ENCODE measurements at places on chromosomes 2 and 18.

- peak; percentile 26 for DNase-seq
Observed at GRCh38 chr2:168336786-168337388, 89.5 kb upstream of the STK39 start.

- DNase-seq, result no peak
Observed at GRCh38 chr2:233450864-233451575, 96.7 kb downstream of the DGKD start.

- DNase-seq, result no peak
Observed at GRCh38 chr2:238586931-238587775, 160.4 kb downstream of the ASB1 start.

- no peak for DNase-seq
Observed at GRCh38 chr2:226794751-226795171, 4.9 kb downstream of the IRS1 start.

- DNase-seq, result no peak
Observed at GRCh38 chr2:241573741-241574140, 15.2 kb downstream of the BOK start.

DNA sequence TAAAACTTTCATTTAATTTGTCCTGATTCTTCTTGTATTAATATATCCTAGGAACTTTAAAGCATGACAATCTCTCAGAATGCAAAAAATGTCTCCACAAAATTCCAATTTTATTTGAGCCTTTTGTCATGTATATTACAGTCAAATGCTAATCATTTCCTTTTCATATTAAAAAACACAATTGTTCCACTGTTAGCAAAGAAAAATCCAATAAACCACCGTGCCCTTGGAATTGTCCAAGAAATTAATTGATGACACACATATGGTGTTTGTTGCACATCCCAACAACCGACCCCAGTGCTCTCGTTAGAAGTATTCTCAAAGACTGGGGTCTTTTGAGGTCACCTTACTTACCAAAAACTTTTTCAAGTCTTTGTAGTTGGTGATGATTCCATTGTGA, 28.1 kb downstream of the GFPT1 start:
- no peak for DNase-seq

DNA sequence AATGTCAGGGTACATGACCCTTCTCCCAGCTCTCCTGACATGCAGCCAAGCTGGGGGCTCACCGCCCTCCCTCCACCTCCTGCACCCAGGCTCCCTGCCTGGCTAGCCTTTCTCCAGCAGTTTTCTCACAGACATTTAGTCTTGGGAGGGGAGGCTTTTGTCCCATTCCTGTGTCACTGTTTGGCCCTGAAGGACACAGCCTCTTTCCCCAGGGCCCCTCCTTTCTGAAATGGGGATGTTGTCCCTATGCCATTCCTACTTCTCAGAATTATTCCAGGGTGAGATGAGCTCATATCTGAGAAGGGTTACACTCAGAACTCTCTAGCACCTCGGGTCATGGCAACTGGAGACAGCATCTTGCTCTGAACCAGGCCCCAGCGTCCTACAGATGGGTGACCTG, 47.3 kb upstream of the MRPL33 start:
- no peak for DNase-seq

DNA sequence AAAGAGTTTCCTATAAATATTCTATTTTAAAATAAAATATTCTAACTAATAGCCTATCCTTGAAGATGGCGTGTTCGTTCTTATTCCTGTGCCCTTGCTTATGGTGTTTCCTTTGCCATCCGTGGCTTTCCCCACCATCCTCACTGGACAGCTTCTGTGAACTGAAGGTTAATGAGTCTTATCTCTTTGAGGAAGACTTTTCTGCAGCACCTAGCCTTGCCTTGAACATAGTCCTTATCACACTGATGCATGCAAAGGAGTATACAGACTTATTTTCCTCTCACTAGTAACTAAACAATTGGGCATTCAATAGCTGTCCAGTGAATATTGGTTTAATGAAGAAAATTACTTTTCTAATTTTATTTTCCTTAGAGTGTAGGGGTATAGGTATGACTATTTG, 88.1 kb downstream of the GULP1 start:
- DNase-seq, result no peak

DNA sequence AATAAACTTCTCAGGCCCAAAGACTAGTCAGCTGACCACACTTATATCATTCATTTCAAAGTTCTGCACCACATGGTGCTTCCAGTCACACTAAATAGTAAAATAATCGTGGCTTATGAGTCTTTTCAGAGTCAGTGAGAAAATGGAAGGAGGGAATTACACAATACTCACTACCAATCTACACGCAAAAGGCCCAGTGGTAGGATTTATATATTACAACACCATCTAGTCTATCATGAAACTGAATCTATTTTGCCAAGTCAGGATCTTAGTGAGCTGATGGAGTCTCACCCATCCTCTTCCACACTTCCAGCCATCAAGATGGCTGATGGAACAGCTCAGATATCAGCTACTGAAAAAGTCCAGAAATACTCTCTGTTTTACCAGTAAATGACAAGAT, 21.9 kb downstream of the INO80D start:
- no peak for DNase-seq

GRCh38 chr2:95278051-95278471, 3.8 kb downstream of the PROM2 start:
- no peak for DNase-seq

GRCh38 chr2:121075641-121076497, 209.1 kb downstream of the TFCP2L1 start:
- no peak for DNase-seq

- no peak for DNase-seq
Observed at GRCh38 chr2:99285526-99285925, 15.5 kb downstream of the LYG1 start.

DNA sequence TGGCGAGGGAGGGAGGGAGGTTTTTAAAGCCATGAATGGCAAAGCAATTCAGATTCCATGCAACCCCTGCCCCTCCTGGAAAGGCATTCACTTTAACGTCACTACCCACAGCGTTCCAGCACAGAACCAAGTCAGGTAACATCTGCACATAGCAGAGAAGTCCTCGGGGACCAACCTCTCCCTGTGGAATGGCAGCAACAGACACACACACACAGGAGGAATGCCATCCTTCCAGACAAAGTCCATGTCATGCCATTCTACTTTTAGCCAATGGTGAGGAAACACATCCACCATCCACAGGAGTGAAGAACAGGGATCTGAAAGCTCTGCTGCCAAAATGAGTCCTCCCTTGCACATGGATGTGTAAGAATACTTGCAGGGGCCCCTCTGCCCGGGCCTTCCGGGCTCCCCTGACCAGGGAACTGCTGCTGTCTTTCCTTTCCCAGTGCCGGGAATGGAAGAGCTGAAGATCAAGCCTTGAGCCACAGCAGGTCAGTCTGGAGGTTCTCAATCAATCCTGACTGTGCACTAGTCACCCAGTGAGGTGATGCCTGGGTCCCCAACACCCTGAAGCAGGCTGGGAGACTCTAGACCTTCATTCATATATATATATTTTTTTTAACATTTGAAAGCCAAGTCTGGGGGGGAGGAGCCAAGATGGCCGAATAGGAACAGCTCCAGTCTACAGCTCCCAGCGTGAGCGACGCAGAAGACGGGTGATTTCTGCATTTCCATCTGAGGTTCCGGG, 63.7 kb downstream of the UXS1 start:
- DNase-seq, result no peak

GRCh38 chr2:145055651-145056050, 535.7 kb upstream of the ZEB2 start:
- no peak for DNase-seq

DNA sequence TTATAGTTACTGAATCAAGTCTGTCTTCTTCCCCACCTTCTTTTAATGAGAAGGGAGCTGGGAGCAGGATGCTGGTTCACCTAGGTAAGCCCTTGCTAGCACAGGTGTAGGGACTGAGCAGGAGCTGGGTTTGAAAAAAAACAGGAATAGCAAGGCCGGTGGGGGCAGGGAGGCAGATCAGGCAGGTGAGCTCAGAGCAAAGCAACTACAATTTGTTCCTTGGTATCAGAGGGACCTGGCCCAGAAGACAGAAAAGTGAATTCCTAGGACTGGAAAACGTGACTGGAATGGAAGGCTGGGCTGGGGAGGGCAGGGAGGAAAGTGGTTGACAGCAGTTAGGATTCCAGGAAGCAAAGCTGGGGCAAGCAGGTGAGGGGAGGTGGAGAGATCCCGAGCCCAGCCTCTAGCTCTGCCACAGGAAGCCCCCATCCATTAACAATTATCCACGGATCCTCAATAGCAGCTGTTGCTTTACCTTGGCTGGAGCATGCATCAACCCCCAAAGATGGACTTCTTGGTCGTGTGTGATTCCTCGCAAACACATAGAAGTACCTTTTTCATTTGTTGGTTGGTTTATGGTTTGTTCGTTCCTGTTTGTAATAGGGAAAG, 118.4 kb downstream of the LNPK start:
- DNase-seq, result no peak

GRCh38 chr18:48068916-48069445, 138.5 kb upstream of the SMAD2 start:
- DNase-seq, result no peak

- DNase-seq, result no peak
Observed at GRCh38 chr2:36779462-36779861, 83.0 kb downstream of the VIT start.

DNA sequence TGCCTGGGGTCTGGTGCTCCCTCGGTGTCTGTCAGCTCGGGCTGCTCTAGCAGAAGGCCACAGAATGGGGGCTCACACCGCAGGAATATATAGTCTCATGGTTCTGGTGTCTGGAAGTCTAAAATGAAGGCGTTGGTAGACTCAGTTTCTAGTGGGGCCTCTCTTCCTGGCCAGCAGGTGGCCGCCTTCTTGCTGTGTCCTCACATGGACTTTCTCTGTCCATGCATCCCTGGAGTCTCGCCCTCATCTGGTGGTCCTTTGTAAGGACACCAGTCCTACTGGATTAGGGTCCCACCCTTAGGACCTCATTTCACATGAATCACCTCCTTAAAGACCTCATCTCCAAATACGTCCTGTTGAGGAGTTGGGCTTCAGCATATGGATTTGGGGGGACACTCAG, 65.7 kb downstream of the RRM2 start:
- DNase-seq, result no peak

- peak; percentile 38 for DNase-seq
Observed at GRCh38 chr2:236177604-236177966, 9.4 kb upstream of the GBX2 start.

DNA sequence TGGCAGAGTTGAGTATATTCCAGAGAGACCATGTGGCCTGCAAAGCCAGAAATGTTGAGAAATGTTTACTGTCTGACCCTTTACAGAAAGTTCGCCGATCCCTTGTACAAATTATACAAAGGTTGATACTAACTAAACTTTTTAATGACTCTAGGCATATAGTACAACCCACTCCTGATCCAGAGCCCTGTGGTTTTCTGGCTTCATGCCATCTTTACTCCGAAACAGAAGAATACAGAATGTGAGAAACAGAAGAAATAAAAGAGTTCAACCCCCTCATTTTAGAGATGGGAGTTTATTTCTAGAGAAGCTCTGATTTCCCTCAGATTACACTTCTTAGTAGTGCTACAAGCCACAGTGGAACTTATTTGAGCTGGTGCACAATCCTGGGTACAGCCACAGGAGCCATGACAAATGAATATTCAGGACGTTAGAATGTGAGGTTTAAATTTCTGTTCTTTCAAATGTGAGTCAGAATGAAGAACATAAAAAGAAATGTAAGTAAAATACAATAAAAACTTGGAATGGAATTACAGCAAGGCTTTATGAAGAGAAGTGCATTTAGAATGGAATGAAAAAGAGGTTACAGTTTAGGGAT, 38.0 kb upstream of the SMCHD1 start:
- DNase-seq, result no peak

DNA sequence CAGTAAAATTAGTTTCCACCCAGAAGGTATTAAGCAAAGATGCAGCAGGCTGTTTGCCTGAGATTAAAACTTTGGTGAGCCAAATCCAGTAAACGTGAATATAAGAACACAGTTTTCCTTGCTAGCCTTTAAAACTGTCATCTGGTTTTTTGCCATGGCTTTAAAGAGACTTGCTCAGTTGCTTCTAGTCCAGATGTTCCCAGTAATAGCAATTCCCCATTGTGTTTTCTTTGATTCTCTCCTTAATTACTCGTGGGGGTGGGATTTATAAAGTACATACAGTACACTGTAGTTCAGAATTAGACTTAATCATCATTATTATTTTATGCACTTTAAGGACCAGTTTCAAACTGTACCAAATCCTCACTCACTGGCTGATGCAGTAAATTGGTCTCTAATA, 303.5 kb upstream of the ZNF804A start:
- no peak for DNase-seq

DNA sequence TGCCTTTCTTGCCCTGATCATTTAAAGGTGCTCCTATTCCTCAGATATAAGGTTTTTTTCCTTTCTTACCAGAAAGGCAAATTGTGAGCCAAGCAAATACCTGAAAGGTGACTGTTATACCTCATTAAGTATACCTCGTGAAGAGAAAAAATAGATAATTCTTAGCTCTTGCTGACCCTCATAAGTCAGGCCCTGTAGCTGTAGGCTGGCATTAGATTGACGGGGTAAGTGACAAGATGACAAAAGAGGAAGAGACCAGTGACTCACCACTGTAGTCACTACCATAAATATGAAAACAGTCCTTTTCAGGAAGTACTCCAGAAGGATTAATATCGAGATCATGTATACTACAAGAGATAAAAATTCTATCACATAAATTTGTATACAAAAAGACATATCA, 104.6 kb downstream of the PTPN4 start:
- DNase-seq, result no peak

GRCh38 chr2:238495422-238495821, 68.7 kb downstream of the ASB1 start:
- DNase-seq, result no peak

GRCh38 chr2:179275253-179276012, 10.8 kb upstream of the SESTD1 start:
- no peak for DNase-seq

DNA sequence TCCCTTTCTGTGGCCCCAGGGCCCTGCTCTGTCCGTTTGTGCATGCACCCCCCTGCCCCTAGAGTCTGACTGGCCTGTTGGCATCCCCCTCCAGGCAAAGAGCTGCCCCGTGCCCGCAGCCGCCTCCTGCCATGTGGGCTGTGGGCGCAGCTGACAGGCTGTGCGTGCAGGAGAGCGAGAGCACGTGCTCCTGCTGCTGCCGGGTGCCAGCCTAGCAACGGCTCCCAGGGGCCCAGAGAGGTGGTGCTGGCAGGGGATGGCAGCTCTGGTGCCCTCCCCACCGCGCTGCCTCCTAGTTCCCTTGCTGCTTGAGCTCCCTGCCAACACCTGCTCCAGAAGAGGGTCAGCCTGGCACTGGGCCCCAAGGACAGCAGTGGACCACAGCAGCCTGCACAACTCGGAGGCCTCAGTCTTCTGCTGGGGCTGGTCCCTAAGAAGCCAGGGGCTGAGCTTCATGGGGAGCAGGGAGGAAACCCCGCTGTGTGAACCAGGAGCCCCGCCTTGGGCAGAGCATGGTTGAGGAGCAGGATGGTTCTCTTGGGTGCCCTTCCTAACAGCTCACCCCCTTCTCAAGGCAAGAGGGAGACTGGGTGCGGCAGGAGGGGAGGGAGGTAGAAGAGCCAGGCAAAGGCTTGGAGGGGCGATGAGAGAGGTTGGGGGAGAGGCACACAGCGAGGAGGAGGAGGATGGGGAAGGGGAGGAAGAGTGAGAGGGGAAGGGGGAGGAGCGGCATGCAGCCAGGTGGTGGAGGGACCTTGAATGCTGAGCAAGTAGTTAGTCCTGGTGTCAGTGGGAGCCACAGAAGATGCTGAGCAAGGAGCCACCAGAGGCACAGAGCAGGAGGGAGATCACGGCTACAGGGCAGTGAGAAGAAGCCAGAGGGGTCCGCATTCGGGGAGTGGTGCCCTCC, 23.8 kb upstream of the PTMA start:
- DNase-seq, result no peak

All from stimulated activated CD4-positive, alpha-beta T cell treated with anti-CD3 and anti-CD28 coated beads, Interleukin-12 subunit alpha, Interleukin-12 subunit beta, amount 100 ng/mL, for 24 hours (primary cell).